ENCODE measurements at places on chromosomes 6 and 20.

DNA sequence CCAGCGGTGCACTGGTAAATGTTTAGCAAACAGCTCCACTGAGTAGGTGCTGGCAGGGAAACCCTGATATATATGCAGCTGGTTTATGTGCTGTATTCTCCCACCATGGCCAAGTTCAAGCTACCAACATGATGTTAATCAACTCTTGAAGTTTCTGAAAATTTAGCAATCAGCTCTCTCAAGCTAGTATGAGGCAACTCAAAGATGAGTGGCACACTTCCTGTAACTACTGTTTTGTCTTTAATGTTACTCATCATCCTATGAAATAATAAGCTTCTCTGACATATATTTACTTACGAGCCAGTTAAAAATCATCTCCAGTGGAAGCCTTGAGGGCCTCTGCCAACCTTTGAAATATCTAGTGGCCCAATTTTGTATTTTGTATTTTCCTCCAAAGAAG is 54.7 kb downstream of the TRMT6 start:
- DNase-seq: no peak

DNA sequence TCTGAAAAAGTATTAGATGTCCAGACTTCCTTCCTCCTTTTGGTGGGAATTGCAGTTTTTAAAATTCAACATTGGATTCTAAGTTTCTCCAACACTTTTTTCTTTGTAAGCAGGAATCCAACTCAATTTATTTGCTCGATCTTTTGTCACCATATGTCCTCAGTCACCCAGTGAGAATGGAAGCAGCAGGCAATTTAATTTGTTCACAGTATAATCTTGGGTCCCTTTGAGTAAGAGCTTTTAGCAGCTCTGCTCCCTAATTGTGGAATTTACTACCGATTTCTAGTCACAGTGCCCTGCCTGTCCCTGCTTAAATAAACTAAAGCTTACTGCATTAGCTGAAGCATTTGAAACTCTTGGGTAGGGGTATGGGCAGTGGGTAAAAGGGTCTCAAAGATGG is 98.6 kb downstream of the BTBD3 start:
- no peak for DNase-seq

DNA sequence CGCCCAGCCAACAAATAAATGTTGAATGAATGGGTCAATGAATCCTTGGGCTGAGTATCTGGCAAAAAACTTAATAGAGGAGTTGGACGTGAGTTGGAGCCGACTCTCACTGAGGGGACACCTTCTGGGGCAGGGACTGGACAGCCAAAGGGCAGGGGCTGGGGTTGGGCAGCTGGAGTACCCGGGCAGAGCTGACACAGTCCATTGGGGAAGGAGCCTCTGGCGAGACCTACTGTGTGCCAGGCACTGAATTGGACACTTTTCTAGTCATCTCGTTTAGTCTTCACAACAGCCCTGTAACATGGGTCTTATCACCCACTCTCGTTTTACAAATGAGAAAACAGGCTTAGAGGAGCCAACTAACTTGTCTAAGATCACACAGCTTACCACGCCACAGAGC is 4.7 kb upstream of the MAPK13 start:
- DNase-seq: no peak

- no peak for DNase-seq
Observed at GRCh38 chr6:139153855-139154254, 19.0 kb downstream of the HECA start.

DNA sequence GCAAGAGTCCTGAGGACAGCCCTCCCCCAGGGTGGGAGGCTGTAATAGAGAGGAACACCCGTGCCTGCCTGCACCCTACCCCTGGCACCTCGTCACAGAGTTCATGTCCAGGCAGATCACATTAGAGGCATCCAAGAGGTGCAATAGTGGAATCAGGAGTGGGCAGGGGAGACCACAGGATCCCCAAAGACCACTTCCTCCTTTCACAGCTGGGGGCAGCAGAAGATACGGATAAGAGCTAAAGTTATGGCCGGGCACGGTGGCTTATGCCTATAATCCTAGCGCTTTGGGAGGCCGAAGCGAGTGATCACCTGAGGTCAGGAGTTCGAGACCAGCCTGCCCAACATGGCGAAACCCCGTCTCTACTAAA is 1.5 kb upstream of the CAPN11 start:
- DNase-seq: no peak

DNA sequence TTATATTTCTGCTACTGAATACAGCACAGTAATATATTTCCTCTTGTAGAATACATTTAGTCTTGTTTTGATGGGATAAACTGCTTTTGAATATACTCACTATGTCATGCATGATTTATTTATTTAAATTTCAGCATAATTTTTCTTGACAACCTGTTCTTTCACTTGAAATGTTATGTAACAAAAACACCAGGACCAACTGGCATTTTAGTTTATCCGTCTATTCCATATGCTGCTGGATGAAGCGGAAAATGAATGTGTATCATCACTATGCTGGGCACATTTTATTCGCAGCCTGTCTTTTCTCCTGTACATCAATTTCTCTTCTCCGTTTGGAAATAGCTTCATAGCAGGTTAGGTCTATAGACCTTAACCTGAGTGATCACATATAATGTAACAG is 206.8 kb upstream of the PLCB4 start:
- no peak for DNase-seq

DNA sequence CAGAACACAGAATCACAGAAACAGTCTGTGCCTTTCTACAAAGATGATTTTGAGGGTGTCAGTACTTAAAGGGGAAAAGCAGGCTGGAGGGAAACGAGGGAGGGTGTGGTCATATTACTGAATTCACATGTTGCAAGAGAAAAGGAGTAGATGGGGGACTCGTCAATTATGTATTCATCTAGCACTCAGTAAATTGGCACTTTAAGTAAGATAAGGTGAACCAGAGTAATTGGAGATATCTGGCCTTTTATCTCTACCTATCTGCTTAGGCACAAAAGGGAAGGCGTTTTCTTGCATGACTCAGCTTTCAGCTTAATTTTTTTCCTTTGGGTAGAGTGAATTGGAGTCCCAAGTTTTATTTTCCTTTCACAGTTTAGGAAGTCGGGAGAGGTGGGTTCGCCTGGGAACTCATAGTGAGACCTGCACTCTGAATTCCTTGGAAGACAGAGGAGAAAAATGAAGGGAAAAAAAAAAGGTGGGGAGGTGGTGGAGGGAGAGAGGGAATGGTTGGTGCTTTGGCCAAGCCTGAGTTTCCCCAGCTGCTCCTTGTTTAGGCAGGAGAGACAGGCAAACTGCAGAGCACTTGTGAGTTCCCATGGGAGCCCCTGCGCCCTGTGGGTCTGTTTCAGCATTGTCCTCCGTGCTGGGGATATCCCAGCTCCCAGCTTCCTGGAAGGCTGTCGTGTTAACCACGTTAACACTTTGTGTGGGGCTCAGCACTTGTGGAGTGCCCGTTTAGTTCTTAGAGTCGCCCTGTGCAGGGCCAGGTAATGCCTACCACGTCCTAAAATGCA is 19.7 kb upstream of the GTSF1L start:
- DNase-seq: no peak

DNA sequence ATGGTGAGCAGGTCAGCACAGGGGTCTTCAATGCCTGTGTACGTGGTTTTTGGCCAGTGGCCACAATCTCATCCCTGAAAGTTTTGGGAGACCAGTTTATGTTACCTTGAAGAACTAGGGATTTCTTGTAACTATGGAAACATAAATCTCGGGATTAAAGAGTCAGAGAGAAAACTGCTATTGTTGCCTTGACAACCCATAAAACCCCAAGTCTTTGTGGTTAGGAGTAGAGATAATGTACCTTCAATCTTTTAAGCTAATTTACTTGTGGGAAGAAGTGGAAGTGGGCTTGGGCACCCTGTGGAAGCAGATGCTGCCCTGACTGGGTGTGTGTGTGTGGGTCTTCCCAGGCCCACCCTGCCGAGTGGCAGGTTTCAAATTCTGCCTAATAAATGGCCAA is 46.1 kb upstream of the ZNF831 start:
- no peak for DNase-seq

- no peak for DNase-seq
Observed at GRCh38 chr6:50369996-50370395, 320.3 kb upstream of the DEFB112 start.

- DNase-seq: peak; percentile 75
Observed at GRCh38 chr6:170025341-170025911, 265.5 kb downstream of the DLL1 start.

GRCh38 chr6:142784344-142784743 is 160.6 kb downstream of the HIVEP2 start:
- no peak for DNase-seq

DNA sequence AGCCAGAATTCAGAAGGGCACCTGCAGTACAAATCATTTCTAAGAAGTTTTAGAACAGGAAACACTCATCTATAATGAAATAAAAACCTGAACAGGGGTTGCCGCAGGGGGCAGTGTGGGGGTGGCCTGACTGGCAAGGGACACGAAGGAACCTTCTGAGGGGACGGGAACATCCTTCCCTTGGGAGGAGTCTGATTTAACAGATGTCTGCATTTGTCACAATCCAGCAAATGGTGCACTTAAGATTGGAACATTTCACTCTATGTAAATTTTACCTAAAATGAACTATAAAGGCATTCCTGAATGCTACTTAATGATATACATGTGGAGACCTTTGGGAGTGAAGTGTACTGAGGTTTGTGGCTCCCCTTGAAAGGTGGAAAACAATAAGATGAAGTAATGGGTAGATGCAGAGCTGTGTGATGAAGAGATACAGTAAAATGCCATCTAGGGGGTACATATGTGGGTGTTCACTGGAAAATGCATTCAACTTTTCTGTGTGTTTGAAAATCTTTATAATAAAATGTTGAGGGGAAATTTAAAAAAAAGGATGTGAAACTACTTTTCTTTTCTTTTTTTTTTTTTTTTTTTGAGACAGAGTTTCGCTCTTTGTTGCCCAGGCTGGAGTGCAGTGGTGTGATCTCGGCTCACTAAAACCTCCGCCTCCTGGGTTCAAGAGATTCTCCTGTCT is 89.5 kb downstream of the SNX5 start:
- DNase-seq: no peak

DNA sequence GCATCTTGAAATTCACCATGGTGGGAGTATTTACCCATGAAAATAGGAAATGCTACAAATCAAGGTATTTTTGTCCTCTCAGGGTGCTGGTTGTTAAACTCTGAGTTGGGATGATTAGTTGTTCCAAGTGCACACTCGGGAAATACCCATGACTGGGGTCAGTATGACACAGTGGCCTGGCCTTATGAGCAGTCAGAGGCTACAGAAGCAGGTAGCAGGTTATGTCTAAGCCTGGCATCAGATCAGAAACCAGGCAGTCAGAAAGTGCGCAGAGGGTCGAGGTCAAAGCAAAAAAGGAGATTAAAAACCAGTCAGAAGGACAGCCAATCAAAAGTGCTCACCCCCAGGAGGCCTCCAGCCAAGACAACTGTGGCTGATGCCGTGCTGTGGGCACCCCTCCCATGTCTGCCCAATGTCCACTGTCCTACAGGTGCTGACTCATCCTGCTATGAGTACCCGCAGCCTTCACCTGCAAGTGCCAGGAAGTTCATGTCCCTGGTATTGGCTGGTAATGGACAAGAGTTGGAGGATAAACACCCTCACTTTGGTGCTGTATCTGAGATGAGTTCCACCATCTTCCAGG is 117.4 kb upstream of the SLC24A3 start:
- DNase-seq: no peak

DNA sequence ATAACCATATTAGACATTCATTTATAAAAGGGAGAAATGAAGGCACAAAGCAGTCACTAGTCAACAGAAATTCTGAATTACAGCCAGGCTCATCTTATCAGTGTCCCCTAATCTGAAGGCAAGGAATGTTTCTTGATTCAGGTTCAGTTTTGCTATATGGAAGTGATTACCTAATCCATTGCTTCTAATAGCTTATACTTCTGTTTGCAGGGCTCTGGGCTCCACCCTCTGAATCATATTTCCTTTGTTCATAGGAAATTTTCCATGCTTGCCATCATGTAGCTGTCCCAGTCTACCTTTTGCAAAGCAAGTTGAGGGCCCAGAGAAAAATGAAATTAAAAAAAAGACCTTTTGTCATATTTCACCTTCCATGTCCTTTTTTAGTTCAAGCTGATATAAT is 96.0 kb downstream of the LCA5 start:
- no peak for DNase-seq

GRCh38 chr6:27031302-27031701 is 216.2 kb upstream of the PRSS16 start:
- DNase-seq: no peak

DNA sequence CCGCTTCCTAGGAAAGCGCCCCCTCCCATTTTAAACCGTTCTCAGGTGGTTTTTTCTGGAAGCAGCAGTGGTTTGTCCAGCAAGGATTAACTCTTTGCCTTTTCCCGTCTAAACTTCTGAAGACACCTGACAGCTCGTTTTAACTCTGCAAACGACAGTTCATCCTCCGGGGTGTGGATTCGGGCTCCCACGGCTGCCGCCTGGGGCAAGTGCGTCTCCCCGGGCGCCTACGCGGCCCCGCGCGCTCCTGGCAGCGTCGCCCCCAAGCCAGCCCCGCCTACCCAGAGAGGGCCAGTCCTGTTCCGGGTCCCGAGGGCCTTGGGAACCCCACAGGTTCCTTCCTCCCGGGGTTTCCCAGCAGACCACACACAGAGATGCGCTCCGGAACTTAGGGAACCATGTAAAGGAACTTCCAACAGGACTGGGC is 54.4 kb downstream of the PRR18 start:
- no peak for DNase-seq

GRCh38 chr20:46913329-46914044 is 18.8 kb downstream of the EYA2 start:
- no peak for DNase-seq

DNA sequence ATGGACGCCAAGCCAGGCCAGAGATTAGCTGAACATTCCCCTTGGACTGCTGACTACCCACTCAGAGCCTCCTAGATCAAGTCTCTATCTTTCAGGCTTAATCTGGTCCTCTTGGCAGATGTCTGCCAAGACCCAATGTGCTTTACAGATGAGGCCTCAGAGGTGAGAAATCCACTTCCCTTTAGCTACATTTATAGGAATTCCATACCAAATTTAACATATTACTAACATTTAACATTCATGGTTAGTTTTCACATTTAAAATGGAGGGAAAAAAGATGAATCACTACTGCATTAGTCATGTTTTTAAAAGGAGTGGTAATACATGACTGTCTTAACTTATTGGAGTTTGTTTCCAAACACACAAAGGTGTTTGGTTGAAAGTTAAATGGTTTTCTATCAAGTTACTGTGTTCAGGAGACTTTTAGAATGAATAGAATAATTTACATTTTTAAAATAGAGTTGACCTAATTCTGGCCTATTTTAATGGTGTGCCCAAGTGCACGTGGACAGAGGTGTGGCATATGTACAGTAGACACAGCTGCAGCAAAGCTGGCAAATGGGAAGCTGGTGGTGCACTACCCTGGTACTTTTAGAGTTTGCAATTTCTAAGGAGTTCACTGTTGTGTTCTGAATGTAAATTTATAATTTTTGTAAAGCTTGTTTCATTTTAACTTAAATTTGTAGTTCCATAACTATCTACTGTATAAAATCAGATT is 41.9 kb upstream of the CALHM6 start:
- no peak for DNase-seq

- DNase-seq: no peak
Observed at GRCh38 chr6:87791982-87792381, 89.9 kb upstream of the AKIRIN2 start.

GRCh38 chr20:60477958-60478357 is 519.7 kb downstream of the CDH26 start:
- peak; percentile 83 for DNase-seq

- no peak for DNase-seq
Observed at GRCh38 chr20:53561505-53561904, 32.1 kb downstream of the ZNF217 start.
